ENCODE measurements at places on chromosomes 2 and 18.

DNA sequence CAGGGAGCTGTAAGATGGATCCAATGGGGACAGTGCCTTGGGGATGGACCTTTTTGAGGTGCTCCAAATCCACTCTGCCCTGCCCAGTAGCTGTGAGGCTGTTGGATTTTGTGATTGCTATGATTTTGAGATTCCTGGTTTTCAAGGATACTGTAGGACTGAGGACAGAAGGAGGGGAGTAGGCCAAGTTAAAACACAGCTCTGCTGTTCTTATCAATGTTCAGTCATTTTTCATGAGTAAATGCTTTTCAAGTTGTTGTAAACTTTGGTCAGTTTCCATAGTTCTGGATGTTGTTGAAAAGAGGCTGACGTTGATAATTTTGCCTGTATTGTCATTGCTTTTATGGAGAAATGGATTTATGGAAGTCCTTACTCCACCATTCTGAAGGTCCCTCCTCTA is 361.2 kb downstream of the ZNF516 start:
- DNase-seq, result no peak

DNA sequence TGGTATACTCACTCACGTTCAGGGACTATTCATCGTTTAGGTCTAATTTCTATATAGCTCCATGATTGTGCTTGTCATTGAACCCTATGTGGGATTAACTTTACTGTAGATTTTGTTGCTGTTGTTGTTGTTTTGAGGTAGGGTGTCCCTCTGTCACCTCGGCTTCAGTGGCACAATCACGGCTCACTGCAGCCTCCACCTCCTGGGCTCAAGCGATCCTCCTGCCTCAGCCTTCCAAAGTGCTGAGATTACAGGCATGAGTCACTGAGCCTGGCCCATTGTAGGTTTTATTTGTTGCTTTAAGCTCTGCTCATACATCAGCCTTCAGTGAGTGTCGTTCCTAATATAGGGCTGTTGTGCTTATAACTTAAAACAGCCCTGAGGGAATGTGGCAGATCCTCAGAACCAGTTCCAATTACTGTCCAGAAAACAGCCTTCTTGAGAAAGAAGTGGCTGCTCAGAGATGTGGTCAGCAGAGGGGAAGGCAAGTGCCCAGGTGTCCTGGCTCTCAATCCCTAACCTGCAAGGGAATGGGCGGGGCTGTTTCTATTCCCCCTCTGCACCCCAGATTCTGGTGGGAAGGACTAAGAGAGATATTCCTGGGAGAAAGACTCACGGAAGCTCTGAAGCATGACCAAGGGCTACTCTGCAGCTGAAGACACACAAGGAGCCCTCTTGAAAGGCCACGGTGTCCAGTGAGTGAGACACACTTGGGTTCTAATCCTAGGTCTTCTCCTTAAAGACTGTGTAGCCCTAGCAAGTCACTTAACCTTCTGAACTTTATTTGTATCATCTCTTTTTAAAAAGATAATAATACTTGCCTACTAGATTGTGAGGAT is 79.6 kb upstream of the LCLAT1 start:
- no peak for DNase-seq

DNA sequence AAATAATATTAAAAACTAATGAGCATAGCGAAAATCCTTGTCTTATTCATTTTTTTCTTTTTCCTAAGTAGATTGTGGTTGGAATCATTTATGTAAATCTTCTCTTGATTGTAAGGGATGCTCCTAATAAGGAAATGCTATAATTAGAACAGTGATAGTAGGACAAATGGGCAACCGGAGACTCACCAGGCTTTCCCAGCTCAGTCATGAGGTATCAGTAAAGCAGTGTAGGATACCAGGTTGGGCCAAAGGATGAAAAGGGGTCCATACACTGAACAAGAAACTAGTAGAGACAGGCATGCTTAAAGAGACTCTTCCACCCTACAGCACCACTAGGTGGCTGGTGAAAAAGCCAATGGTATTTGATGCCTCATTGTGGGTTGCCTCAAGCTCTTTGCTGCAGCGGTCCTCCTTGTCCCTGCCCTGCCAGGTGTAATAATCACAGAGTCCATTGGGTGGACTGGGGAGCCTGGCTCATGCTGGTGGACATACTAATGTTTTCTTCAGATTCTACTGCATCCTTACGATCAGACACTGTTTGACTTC is 71.4 kb upstream of the FAM98A start:
- DNase-seq, result peak; percentile 2

DNA sequence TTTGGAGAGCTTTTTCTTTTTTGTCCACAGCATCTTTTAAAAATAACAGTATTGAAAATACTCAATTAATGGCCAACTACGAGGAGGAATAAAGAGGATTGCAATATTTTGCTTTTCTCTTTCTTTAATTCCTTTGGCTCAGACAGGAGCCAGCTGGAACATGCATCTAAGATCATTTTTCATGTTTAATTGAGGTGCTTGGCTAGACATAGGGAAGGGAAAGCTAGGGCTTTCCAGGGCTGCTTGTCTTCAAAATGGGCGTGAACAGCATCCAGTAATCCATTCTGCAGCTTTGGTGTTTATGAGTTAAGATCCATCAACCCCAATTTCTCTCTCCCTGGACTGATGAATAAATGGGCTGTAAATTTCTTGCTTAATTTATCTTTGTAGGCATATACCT is 323.0 kb downstream of the PTPRM start:
- DNase-seq, result no peak

GRCh38 chr18:24590946-24591345 is 130.5 kb downstream of the HRH4 start:
- no peak for DNase-seq

- peak; percentile 65 for DNase-seq
These were observed 236.5 kb upstream of the SPHKAP start for GRCh38 chr2:228417956-228418355.

DNA sequence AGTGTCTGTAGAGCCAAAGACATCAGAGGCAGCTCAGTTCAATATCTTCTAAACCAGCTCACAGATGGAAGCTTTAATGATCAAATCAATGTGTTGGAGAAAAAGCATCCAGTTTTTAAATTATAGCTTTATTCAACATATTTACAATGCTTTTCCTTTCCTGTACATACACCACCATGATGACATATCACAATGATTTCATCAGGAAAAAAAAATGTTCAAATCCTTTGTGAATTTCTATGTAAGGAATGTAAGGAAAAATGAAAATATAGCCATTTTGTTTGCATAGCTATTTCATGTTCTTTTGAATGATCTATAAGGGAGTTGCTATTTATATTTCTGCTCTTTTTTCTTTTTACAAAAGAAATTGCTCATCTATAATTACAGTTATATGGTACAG is 134.7 kb upstream of the CDH20 start:
- DNase-seq, result no peak

- DNase-seq, result no peak
These were observed 8.8 kb upstream of the GPR39 start for GRCh38 chr2:132407784-132408183.

GRCh38 chr2:191382801-191383200 is 137.6 kb downstream of the MYO1B start:
- no peak for DNase-seq

- DNase-seq, result no peak
These were observed 983 bp downstream of the MTX2 start for GRCh38 chr2:176270100-176270750.

DNA sequence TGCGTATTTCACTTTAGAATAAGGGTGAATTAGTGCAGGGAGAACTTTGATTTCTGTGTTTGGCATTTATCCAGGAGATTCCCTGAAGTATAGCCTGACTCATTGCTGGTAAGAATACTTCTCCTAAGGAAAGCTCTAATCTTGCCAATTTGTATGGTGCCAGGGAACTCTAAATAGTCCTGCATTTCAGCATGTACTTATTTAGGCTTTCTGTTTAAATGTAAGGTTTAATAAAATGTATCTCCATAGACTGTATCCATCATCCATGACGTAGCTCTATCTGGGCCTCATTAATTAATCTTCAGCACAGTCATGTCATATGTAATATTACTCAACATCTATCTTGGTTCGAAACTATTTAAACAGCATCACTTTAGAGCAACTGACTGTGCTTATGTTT is 127.7 kb downstream of the DOK6 start:
- DNase-seq, result peak; percentile 18

GRCh38 chr2:52383541-52383940 is 1351.6 kb upstream of the NRXN1 start:
- no peak for DNase-seq

GRCh38 chr18:27253571-27253970 is 68.5 kb upstream of the CHST9 start:
- no peak for DNase-seq

DNA sequence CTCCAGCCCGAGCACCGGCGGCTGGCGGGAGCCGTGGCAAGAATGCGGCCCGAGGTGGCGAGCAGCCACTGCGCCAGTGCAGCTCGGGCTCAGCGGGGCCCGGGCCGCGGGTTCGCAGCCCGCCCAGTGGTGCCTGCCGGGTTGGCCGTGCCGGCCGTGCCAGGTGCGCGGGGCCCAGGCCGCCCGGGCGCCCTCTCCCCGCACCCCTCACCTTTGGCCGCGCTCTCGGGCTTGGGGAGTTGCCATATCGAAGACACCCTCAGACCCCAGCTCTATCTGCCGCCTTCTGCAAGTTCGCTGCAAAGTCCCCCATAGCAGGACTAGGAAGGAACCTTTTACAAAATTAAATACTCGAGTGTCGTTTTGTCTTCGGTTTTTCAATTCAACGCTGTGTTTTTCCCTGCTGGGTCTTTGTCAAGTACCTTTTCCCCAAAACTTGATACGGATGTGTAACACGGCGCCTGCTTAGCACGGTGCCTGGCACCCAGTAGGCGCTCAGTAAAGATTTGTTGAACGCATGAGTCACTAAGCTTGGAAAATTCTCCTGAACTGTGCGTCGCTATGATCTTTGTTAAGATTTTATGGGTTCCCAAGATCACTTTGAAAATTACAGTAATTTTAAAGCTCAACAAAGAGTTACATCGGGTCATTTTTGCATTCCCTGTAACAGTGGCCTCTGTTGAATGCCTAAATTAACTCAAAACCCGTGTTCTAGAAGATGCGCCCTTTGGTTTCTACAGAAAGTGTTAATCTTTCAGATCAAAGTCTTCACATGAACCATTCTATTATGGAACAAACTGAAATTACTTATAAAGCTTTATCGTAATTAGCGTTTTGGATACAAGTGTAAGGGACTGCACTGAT is 750 bp downstream of the STRADB start:
- no peak for DNase-seq

DNA sequence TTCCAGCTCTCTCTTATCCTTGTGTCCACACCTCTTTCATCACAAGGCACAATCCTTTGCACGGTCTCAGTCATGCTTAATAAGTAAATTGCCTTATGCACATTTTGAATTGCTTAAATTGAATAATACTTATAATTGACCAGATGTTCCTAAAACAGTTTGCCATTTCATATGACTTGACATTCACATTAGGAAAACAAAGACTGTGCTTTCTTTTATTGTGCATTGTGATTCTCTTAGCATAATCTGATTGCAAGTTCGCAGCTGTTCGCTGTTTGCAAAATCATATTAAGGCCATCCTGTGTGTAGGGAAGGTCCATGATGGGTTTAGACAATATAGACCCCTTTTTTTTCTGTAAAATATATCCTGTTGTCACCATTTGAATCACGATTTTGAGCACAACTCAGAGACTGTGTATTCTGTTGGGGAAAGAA is 75.6 kb downstream of the RNF144A start:
- DNase-seq, result no peak

- DNase-seq, result peak; percentile 18
These were observed 16.5 kb downstream of the SCG2 start for GRCh38 chr2:223585666-223586065.

DNA sequence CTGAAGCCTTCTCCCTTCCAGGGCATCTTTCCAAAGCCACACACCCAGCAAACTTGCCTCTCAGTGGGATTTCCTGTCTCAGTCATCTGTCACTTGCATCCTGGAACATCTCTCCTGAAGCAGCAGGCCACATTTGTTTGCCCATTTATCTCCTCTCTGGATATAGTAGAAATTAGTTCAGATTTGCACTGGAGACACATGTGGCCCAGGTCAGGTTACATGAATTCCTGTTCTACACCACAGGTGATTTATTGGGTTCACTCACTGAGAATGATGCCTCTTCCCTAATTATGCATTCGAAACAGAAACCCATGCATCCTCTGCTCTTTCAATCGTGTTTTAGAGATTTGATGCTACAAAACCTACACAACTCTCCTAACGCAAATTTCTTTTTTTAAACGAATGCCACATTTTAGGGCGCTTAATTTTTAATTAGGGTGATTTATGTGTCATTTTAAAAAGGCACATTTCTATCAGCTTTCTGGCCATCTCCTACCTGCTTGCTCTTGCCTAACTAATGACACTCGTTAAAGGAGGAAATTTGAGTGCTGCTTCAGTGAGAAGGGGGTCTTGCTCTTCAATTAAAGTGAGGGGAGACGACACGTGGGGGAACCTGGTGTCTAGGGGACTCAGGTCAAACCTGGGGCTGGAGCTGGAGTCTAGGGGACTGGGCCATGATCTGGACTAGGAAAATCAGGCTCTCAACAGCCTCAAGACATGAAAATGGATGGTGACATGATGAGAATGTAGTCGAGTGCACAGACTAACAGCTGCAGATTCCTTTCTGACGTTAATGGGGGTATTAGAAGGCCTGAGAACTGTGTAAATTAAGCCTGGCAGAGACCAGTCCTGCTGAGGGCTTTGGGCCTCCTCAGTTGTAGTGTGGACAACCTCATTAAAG is 221.4 kb downstream of the CLIP4 start:
- no peak for DNase-seq

DNA sequence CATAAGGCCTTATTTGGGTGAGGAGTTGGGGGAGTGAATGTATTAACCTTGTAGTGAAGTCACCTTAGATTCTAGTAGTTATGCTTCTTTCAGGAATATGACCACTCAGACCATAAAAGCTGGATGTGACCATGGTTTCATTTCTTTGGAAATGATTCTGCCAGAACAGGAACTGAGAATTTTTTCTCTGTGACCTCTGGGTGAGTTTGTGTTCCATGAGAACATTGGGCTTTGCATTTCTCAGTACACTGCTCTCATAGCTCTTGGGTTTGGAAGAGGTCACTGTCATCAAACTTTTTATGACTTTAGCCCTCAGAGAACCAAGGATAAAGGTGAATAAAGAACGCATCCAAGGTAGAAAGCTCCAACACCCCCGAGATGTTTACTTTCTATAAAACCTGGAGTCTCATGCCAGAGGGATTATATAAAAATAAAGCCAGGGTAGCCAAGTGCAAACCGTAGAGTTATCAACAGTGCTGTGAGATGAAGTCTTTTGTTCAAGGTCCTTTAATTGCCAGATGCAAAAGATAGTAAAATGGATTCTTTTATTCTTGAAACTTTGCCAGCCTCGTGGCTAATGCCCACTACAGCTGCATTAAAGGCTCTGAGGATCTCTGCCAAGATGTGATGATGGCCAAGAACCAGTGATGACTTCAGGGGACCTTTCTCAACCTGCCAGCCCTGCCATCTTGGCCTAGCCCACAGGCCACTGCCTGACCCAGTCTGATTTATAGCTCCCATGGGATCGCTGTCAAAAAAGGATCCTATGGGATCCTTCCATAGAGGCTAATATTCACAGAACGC is 27.8 kb upstream of the MAT2A start:
- DNase-seq, result no peak

DNA sequence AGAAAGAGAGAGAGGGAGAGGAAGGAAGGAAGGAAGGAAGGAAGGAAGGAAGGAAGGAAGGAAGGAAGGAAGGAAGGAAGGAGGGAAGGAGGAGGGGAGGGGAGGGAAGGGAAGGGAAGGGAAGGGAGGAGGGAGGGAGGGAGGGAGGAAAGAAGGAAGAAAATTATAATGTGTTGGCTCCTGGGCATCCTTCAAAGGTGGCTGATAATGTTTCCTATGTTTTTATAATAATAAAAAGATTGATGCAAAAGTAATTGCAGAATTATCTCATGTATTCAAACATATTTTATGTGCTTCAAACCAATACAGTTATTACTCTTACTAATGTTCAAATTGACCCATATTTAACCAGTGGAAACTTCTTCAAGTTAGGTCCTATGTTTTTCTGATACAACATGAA is 260.9 kb downstream of the LNPK start:
- DNase-seq, result no peak

All from H4 (cell line).